ENCODE measurements at places on chromosomes 16 and 17.

GRCh38 chr16:74679983-74680382 lies 13.3 kb upstream of the RFWD3 start:
- DNase-seq = no peak

DNA sequence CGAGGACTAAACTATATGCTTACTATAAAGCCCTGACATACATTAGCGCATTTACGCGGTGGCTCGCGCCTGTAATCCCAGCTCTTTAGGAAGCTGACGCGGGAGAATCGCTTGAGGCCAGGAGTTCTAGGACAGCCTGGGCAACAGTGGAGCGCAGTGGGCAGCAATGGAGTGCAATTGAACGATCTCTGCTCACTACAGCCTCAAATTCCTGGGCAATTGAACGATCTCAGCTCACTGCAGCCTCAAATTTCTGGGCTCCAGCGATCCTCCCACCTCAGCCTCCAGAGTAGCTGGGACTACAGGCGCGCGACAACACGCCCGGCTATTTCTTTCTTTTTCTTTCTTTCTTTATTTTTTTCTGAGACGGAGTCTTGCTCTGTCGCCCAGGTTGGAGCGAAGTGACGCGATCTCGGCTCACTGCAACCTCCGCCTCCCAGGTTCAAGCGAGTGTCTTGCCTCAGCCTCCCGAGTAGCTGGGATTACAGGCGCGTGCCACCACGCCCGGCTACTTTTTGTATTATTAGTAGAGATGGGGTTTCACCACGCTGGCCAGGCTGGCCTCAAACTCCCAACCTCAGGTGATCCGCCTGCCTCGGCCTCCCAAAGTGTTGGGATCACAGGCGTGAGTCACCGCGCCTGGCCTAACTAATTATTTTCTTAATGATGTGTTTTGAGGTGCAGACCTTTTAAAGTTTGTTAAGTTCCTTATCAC lies 506 bp upstream of the COG7 start:
- no peak for DNase-seq

DNA sequence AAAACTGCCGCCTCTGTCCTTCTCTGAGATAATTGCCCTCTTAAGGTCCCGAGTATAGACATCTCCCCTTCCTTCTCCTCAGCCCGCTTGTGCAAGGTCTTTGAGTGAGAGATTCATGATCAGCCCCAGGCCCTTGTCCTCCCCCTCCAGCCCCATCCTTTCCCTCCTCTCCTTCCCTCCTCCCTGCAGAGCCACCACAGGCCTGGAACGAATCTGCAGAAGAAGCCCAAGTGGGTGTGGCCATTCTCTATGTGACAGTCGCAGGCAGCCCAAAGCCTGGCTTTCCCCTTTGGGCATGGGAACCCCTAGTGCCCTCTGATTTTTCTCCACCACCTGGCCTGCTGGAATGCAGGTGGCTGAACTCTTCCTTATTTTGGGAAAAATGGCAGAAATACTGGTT lies 7.2 kb upstream of the NDRG4 start:
- no peak for DNase-seq

DNA sequence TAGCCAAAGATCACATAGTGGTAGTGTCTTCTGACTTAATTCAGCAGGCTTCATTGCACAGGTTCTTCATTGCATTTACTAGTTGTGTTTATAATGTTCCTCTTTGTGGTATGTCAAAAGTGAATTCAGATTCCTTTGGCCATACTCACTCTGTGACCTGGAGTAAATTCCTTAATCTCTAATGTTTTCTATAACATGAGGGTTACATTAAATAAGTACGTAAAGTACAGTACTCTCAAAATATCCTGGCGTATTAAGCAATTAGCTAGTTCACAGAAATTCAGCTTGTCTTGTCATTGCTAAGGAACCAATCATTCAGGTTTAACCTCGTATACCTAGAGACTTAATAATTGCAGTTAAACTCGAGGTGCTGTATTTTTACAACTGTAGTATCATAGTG lies 4.2 kb downstream of the RPS6KB1 start:
- no peak for DNase-seq

- peak; percentile 54 for DNase-seq
Observed at GRCh38 chr17:80082403-80083135, 18.8 kb upstream of the GAA start.

DNA sequence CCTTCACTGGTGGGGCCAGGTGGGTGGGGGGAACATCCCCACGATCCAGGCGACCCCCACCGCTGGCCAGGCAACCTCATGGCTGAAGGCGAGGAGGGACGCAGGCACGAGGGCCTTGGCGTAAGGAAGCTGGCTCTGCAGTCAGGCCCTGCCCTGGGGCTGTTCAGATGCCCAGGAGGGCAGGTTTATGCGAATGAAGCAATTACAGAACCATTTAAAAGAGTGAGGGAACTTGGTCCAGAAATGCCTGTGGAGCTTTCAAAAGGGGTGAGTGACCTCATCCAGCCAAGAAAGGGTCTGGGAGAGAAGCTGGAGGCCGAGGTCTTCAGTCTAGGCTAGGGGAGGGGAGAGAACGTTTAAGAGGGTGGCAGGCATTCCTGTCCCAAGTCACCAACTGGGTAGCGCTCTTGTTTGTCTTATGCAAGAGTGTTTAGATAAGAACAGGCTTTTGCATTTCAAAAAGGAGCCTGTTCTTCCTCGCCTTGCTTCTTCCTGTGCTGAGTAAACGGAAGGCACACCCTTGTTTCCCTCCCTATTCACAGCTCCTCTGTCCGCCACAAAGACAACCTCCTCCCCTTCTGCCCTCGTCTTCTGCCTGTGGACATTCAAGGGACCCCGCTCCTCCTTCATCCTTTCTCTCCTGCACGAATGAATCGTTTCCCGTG lies 183.5 kb upstream of the SDK2 start:
- no peak for DNase-seq

- DNase-seq = no peak
Observed at GRCh38 chr17:14019186-14019956, 49.9 kb upstream of the COX10 start.

- no peak for DNase-seq
Observed at GRCh38 chr17:62172492-62173291, 107.6 kb upstream of the MED13 start.

DNA sequence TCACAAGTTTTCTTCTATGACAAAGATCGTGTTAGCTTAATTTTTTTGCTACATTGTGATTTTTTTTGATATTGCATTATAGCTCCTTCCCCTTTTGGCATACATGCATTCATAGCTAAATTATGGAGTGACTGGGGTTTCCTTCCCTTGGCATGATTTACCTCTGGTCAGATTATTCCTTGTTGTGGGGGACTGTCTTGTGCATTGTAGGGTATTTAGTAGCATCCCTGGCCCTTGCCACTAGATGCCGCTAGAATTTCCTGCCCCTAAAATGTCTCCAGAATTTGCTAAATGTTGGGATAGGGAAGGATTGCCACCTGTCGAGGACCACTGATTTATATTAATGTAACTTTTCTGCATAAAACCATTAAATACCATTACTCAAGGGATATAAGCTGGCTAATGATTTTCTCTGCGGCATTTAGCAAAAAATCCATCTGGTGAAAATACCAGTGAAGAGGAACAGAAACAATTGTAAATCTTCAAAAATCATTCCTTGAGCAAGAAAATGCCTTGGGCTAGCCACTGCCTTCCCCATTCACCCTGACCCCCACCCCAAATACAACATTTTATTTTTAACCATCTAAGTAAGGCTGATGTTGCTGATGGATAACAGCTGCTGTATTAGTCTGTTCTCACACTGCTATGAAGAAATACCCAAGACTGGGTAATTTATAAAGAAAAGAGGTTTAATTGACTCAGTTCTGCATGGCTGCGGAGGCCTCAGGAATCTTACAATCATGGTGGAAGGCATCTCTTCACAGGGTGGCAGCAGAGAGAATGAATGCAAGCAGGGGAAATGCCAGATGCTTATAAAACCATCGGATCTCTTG lies 195.2 kb downstream of the MAP2K6 start:
- DNase-seq = no peak

GRCh38 chr16:50099957-50100648 lies 34.3 kb downstream of the HEATR3 start:
- DNase-seq = no peak

DNA sequence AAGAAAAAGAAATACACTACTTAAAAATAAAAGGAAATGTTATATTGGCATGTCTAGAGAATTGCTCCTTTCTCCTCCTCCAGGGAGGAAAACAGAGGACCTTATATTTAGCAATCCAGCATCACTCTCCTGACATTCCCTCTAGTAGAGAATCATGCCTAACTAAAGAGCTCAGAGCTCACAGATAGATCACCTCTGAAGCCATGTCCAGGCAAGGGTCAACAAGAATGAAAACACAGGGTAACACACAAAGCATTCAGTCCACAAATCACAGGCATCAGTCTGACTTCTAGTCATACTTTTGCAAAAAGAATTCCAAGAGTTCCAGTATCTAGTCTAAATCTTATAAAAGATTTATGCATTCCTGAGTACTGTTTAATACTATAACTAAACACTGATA lies 4.4 kb upstream of the HASPIN start:
- DNase-seq = no peak

DNA sequence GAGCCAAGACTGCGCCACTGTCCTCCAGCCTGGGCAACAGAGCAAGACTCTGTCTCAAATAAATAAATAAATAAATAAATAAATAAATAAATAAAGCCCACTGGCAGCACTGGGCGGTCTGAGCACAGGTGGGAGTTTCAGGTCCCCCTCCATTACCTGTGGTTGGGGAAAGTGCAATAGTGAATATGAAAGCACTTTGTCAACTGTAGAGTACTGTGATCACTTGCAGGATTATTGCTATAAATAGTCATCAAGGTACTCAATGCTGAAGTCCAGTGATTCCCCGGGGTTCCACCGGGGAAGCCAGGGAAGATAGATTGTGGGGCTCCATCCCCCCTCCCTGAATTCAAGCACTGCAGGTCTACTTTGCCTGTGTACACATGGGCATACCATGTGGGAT lies 42.7 kb upstream of the CPNE2 start:
- DNase-seq = no peak

GRCh38 chr17:80970762-80971703 lies 20.6 kb upstream of the CHMP6 start:
- no peak for DNase-seq

DNA sequence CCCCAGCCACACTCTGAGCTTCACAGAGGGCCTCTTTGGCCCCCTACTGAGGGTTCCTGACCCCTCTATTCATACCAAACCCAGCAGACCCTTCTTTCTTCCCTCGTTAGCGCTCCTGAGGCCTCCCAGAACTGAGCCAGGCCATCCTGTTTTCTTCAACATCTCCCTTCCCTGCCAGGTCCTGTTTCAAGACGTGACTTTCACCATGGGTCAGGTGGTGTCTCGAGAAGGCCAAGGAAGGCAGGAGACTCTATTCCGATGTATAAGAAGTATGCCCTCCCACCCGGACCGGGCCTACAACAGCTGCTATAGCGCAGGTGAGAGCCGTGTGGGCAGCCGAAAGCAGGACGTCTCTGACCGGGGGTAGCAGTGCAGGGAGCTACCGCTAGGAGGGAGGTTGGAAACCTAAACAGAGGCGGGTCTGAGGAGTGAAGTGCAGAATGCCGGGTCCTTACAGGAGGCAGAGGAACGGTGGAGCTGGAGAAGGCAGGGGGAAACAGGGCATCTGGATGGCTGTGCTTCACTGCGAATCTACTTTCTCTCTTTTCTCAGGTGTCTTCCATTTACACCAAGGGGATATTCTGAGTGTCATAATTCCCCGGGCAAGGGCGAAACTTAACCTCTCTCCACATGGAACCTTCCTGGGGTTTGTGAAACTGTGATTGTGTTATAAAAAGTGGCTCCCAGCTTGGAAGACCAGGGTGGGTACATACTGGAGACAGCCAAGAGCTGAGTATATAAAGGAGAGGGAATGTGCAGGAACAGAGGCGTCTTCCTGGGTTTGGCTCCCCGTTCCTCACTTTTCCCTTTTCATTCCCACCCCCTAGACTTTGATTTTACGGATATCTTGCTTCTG lies 1.3 kb upstream of the SENP3 start:
- peak; percentile 62 for DNase-seq

GRCh38 chr16:15643048-15643945 lies at the start of gene MARF1:
MARF1 (minus strand) TSS chr16:15643154; CDS start chr16:15639233, 3,921 bp downstream.
- peak; percentile 100 for DNase-seq

DNA sequence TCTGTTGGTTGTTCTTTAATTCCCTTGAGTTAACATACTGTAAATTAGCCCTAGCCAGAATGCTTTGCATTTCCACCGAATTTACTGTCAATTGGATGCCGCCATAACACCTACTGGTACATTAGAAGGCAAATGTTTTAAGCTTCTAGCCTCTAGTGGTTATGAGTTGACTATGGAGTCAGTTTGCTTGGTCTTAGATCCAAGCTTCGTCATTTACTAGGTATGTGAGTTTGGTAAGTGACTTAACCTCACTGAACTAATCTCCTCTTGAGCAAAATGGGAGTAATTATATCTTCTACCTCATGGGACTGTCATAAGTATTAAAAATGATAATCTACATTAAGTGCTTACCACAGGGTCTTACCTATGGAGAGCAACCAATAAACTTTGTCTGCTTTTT lies 20.4 kb upstream of the CDH11 start:
- no peak for DNase-seq

GRCh38 chr16:88936008-88936555 lies 40.9 kb downstream of the CBFA2T3 start:
- DNase-seq = no peak

DNA sequence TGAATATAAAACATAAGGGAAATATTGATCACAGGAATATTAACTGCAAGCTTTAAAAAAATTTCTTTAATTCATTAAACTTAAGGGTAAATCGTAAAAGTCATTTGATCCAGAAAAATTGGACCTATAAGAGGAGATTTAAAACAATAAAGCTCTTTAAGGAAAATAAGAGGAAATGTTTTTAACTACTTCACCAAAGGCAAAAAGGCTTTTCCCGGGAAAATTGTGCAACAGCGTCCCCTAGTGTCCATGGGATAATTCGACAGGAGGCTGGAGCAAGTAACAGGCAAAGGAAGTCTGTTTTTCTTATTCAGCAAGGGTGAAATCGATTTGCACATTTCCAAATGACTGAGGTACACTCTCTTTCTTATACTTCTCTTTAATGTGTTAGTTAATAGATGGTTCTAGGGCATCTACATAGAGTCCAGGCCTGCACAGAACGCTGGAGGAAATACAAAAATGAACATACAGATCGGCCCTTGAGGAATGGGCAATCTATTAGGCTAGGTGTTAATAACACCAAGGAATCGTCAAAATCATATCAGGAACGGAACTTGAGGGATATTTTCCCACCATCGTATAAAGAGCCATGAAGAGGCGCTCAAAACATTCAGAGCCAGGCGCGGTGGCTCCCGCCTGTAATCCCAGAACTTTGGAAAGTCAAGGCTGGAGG lies 61.4 kb downstream of the ZNF18 start:
- DNase-seq = no peak

- no peak for DNase-seq
Observed at GRCh38 chr17:61005358-61005757, 327.7 kb downstream of the BCAS3 start.

GRCh38 chr17:74502861-74503260 lies 28.4 kb downstream of the CD300LB start:
- no peak for DNase-seq

GRCh38 chr16:4747906-4748681 lies 13.8 kb downstream of the DNAAF8 start:
- no peak for DNase-seq

All from activated CD4-positive, alpha-beta T cell treated with anti-CD3 and anti-CD28 coated beads, Interleukin-2, amount 50 U/mL, for 1 hour (primary cell).